Peyer's patch (tissue), 4 donors: ENCODE measurements at places on chromosomes 1 and 21. TPM values are rescaled to one million over a fixed set of nuclear protein-coding genes. Genes with fewer than 3 reads are reported as not detected.

DNA sequence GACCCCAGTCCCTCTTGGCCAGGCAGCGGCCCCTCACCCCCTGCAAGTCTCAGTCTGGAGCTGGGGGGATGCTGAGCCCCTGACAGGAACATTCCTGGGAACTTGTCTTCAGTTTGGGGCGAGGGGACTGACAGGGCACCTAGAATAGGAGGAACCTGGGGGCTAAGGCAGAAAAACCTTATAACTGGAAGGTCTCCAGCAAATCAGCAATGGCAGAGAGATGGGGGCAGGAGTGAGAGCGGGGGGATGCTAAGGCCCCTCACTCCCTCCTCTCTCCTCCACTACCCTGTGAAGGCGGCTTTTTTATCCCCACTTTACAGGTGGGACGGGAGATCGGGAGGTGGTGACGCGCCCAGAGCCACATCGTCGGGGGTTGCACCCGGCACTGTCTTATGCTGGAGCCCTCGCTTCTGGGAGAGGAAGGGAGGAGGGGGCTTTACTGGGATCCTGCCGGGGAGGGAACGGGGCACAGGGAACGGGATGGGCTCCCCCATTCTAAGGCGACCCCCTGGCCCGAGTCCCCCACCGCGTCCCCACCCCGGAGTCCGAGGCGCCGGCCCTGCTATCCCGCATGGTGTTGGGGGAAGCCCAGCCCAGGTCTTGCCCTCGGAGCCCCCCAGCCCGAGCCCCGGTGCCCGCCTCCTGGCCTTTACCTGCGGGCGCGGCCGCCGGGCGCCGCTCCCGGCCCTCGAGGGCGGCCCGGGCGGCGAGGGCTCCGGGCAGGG is 456 bp downstream of the COL8A2 start:
- DNase-seq: no peak

DNA sequence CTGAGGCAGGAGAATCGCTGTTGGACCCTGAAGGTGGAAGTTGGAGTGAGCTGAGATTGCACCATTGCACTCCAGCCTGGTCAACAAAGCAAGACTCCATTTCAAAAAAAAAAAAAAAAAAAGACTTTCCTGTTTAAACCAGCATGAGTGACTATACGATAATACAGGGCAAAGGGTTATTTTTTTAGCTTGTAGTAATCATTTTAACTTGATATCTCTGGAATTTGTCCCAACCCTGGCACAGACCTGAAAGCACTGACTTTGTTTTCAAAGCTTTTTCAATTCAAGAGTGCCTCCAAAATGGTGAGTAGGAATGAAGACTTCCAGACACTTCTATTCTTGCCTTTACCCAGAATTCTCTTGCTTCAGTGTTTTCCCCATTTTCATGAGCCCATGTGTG is 4.4 kb upstream of the TMCO2 start:
- no peak for DNase-seq

GRCh38 chr1:150532860-150533259 is 16.3 kb upstream of the ADAMTSL4 start:
- no peak for DNase-seq

DNA sequence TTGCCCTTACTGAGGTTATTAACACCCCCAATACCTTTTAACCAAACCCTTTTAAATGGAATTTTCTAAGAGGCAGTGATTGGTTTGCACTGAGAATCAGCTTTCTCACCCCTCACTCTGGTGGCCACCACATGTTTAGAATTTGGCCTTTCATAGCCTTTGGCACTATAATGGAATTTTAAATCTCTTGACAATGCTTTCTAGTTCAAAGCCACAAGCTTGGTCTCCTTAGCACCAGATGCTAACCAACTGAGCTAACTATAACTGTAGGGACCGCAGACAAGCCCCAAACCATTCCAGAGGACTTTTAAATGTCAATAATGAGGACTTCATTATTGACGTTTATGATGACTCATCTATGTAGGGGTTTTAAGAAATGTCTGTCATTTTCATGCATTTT is 238.7 kb upstream of the SNX7 start:
- no peak for DNase-seq

DNA sequence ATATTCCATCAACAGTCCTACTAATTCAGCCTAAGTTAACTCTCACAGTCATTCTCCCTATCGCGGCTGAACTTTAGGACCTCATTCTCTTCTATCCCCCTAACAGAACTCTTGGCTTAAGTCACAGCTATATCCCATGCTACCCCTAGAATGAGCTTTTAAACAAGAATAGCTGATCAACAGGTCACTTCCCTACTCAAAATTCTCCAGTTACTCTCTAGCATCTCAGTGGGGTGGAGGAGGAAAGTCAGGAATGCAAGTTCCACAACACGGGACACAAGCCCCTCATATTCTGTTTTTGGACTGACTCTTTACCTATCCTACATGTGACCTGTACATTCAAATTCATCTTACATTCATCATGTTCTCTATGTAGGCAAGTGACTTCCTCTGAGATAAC is 21.0 kb downstream of the MRPL39 start:
- DNase-seq: no peak

The COL8A2 gene
- total RNA-seq: 0.83 TPM
